ENCODE measurements at places on chromosomes 4 and X.

DNA sequence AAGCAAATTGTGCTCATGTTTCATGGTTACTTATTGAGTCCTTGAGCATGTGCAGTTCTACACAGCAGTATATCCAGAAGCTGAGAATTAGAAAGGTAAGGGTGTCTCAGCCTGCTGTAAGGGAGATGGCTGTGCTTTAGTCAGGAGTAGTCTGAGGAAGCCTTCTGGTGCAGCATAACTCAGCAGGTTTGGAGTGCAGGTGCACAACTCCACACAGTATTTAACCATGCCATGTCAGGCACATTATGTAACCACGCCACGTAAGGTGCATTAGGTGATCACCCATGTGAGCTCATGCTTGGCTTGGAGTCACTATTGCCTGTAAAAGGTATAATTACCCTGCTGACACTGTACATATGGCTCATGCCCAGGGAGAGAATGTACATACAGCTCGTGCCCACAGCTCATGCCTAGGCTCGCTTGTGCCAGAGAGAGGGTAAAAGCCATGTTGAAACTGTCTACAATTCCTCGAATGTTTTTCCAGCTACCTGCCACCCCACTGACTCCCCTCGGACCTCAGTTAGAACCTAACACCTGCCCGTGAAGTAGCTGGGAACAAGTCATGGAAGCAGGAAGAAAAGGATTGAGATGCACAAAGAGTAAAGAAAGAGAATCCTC is 37.8 kb downstream of the UCHL1 start:
- no peak for DNase-seq

- no peak for DNase-seq
Observed at GRCh38 chr4:174214101-174214878, 69.2 kb downstream of the FBXO8 start.

GRCh38 chrX:50211510-50211909 is 6.9 kb downstream of the CCNB3 start:
- no peak for DNase-seq

GRCh38 chr4:165986956-165987698 is 114.1 kb downstream of the TLL1 start:
- no peak for DNase-seq

DNA sequence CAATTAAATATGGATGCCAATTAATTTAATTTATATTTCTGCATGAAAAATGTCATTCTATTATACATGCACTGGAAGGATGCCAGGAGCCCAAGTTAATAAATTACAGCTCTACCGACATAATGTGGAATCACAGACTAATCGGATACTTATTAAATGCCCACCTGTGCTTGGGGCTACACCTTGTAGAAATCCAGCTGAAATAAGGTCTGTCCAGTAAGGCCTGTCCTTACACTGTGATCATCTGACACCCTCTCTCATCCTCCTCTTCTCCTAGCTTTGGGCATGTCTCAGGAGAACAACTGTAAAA is 6.0 kb upstream of the SHISA3 start:
- no peak for DNase-seq

DNA sequence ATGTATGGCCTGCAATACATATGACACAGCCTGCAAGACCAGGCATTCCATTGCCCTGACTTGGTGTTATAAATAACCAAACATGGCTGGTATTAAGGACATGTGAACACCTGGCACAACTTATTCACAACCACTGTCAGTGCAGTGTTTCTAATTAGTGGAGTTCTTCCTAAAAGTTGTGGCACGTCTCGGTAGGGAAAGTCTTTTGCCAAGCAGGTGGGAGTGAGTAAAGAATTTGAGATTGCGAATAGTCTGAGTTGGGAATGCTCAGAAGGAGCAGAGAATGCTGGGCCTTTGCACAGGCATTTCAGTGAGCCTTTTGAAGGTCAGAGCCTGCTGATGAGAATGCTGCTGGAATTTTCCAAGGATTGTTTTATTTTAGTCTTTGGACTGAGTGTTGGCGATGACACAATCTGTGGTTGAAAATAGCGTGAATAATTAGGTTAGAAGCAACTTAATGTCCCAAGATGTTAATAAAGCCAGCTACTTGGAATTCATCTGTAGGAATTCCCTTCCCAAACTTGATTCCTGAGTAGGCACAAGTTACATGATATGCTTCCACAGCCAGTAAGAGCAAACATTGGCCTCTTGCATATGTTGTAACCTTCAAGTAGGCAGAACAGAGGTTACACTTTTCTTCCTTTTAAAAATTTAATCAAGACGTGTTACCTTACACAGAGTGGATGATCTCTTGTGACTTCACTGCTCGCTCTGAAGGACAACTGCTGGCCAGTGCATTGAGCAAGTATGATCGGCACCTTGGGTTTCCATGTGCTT is 83.6 kb upstream of the PGRMC2 start:
- DNase-seq, result peak; percentile 86

DNA sequence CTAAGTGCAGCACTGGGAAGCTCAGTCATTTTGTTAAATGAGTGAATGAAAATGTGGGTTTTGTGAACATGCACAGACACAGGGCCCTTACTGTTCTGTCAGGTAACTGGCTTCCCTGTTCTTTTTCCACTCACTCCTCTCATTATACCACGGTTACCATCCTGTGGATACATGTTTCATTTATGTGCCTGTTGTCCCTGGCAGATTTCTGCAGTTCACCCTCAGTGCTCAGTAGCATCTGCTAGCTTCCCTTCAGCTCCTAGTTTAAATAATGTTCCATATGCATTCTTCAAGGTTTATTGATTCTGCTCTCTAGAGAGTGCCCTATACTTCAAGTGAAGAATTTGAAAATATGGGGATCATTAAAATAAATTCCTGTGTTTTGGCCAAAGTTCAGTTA is 1634.3 kb upstream of the ADGRL3 start:
- no peak for DNase-seq

GRCh38 chr4:53313510-53313909 is 52.4 kb downstream of the SCFD2 start:
- no peak for DNase-seq

- DNase-seq, result no peak
Observed at GRCh38 chrX:81957900-81958545, 756.1 kb downstream of the SH3BGRL start.

DNA sequence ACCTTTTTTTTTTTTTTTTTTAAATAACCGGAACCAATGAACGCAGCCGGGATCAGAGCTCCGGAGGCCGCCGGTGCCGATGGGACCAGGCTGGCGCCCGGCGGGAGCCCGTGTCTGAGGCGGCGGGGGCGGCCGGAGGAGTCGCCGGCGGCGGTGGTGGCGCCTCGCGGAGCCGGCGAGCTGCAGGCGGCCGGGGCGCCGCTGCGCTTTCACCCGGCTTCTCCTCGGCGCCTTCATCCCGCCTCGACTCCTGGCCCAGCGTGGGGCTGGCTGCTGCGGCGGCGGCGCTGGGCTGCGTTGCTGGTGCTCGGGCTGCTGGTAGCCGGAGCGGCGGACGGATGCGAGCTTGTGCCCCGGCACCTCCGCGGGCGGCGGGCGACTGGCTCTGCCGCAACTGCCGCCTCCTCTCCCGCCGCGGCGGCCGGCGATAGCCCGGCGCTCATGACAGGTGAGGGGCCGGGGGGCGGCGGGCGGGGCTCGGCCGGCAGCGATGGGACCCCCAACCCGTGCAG is 337 bp downstream of the STIM2 start:
- no peak for DNase-seq

DNA sequence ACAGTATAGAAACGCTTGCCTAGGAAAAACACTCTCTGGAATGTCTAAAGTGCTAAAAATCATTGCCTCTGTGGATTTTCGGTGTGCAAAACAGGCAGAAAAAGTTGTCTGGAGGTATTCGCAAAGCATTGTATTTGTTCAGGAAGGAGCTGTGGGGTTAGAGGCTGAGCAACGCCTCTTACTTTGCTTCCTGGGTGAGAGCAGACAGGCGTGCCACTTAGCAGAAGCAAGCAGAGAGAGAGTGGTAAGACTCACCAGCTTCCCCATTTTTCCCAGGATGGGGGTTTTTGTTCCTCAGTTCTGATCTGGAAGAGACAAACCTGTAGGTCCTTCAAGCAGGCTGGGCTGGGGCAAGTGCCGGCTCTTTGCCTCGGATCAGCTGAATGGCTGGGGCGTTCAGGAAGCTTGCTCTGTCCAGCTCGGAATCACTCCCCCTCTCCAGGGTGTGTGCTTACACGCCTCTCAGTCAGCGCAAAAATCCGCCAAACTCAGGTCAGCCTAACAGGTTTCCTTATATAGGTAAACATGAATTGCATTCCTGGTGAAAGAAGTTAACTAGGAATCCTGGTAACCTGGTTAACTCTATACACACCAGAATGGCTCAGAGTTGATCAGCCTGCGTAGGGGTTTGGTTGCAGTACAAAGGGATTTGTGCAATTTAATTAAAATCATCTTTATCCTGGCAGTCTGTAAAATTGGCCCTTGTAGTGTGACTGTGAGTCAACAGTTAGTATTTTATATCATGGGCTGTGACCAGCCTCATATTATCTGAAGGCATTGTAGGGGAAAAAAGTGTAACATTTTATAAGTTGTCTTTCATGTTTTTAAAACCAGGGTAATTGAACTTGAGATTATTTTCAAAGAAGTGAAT is 213.1 kb upstream of the MID1 start:
- DNase-seq, result no peak

- peak; percentile 87 for DNase-seq
Observed at GRCh38 chr4:54959651-54960116, 165.7 kb downstream of the KDR start.

DNA sequence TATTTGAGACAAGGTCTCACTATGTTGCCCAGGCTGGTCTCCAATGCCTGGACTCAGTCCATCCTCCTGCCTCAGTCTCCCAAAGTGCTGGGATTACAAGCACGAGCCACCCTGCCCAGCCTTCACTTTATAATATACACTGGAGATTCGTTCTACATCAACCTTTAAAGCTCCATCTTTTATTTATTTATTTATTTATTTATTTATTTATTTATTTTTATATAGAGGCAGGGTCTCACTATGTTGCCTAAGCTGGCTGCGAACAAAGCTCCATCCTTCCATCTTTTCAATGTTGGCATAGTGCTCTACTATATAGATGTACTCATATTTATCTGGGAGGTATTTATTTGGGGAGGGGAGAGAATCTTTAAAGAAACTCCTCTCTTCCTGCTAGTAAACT is 1.7 kb upstream of the KDR start:
- no peak for DNase-seq

GRCh38 chr4:96776920-96777527 is 937.1 kb downstream of the PDHA2 start:
- no peak for DNase-seq

DNA sequence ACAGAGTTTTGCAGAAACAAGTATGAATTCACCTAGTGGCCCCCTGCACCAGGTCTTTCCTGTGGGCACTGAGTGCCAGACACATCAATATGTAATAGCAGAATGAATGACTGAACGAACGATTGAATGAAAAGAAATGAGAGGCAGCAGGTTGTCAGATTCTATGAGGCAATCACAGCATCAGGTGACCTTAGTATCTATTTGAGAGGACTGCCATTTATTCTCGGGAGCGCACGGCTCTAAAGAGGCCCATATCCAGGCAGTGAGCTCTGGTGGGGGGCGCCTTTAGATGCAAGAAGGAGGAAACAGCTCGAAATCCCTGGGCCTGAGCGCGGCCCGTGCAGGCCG is 528 bp upstream of the SLC25A4 start:
- no peak for DNase-seq

Measured in AG04449 (cell line).